GM23248 (cell line): ENCODE measurements at places on chromosomes 1 and 21. TPM values are rescaled to one million over a fixed set of nuclear protein-coding genes. Genes with fewer than 3 reads are reported as not detected.
A peak's percentile ranks its signal among the peaks of the same experiment; 100 is the strongest.

ATP6V1G3 gene
- not detected in 2 replicates for total RNA-seq

DNA sequence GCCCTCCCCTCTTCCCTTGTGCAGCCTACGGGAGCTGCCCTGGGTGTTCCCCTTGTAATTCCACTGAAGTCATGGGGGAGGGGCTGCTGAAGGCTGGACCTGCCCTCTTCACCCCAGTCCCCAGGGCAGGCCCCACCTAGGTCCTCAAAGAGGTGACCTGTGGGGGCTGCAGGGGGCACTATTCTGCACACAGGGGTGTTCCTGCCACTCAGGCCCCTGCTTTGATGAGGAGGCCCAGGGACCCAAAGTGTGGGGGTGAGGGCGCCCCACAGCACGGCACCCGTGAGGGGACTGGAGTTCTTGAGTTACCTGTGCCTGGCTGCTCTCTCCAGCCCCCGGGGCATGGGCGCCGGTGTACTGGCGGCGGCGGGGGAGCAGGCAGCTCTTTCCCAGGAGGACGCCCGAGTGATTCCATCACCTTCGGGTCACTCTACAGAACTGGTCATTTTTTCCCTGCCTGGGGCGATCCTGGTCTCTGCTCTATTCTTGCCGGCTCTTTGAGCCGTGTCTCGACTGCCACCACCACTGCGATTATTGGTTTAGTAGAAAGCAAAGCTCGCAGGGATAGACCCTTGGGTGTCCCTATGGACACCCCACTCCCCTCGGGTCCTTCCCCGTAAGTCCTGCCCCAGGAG is 6.9 kb upstream of the PRDM16 start:
- peak; percentile 23 for DNase-seq

GRCh38 chr1:238767321-238767720 is 619.0 kb upstream of the CHRM3 start:
- no peak for DNase-seq

- no peak for DNase-seq
Measured at GRCh38 chr1:58005212-58005611, 541.3 kb downstream of the OMA1 start.
